Panc1 (cell line): ENCODE measurements at places on chromosomes 5 and 9. TPM values are rescaled to one million over a fixed set of nuclear protein-coding genes. Genes with fewer than 3 reads are reported as not detected.
A peak's percentile ranks its signal among the peaks of the same experiment; 100 is the strongest.

Gene GMCL2
- total RNA-seq, result not detected

Gene IFNB1
- not detected for total RNA-seq

GRCh38 chr5:132199116-132199680, 28.5 kb downstream of the P4HA2 start:
- no peak for DNase-seq
- H3K27ac ChIP-seq, result no peak overlapping the region
- no peak overlapping the region for H3K4me3 ChIP-seq
- H3K36me3 ChIP-seq, result no peaks in the 10 kb centered on the region
- H3K4me1 ChIP-seq, result no peaks in the 10 kb centered on the region

DNA sequence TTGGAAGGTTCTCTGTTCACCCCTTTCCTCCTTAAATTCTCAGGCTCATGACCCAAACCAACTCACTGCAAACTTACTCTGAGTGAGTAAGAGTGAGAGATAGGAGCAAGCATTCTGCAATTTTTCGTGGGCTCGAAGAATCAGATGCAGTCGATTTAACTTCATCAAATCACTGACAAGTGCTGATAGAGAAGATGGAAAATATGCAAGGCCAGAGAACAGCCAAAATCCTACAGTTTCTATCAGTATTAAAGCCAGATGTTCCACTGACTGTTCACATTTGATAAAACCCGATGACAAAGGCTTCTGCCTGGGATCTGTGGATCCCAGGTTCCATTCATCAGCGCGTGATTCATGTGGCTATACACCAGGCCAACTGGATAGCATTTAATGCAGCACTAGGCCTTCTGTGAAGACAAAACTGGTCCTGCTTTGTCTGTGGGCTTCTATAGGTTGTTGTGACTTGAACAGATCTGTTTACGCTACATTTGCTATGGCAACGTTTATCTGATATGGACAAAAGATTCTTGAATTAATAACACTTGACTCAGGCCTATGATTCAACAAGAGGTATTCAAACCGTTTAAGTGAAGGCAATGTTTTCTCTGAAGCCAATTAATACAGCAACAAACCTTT, 251.2 kb downstream of the NFIB start:
- H3K36me3 ChIP-seq, result no peaks in the 10 kb centered on the region
- H3K27me3 ChIP-seq, result no peaks in the 10 kb centered on the region
- H3K4me3 ChIP-seq, result no peak overlapping the region
- no peak overlapping the region for H3K27ac ChIP-seq
- H3K4me1 ChIP-seq, result no peaks in the 10 kb centered on the region

DNA sequence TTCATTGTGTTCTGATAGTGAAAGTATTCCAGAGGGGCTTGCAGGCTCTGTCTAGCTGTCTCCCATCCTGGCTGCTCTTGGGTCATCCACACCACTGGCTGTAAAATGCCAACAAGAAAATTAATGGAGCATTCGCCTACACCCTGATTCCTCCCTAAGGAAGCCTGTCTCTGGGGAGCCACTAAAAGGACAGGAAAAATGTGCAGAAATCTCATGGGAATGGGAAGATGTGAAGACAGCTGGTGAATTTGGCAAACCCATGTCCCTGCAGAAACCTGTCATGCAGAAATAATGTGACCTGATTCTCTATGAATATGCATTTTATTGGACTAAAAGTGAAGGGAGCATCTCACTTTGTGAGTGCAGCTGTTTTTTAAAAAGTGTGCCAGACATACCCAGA, 265.6 kb downstream of the TUSC1 start:
- H3K27ac ChIP-seq, result no peak overlapping the region
- no peaks in the 10 kb centered on the region for H3K27me3 ChIP-seq
- H3K4me1 ChIP-seq, result no peaks in the 10 kb centered on the region
- no peak overlapping the region for H3K4me3 ChIP-seq
- H3K36me3 ChIP-seq, result no peaks in the 10 kb centered on the region

DNA sequence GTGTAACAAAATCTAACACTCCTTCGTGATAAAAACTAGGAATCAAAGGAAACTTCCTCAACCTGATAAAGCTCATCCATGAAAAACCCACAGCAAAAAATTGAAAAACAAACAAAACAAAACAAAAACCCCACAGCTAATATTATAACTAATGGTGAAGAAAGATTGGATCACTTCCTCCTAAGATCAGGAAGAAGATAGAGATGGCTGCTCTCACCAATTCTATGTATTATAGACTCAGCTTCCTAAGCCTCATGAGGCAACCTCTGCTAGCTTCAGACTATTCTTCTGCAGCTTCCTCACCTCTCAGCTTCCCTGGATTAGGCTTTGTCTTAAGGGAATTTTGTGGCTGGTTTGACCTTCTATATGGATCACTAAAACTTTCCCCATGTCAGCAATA, 40.1 kb downstream of the PHAX start:
- H3K4me1 ChIP-seq, result no peaks in the 10 kb centered on the region
- no peaks in the 10 kb centered on the region for H3K27me3 ChIP-seq
- H3K4me3 ChIP-seq, result no peak overlapping the region
- H3K36me3 ChIP-seq, result no peaks in the 10 kb centered on the region

DNA sequence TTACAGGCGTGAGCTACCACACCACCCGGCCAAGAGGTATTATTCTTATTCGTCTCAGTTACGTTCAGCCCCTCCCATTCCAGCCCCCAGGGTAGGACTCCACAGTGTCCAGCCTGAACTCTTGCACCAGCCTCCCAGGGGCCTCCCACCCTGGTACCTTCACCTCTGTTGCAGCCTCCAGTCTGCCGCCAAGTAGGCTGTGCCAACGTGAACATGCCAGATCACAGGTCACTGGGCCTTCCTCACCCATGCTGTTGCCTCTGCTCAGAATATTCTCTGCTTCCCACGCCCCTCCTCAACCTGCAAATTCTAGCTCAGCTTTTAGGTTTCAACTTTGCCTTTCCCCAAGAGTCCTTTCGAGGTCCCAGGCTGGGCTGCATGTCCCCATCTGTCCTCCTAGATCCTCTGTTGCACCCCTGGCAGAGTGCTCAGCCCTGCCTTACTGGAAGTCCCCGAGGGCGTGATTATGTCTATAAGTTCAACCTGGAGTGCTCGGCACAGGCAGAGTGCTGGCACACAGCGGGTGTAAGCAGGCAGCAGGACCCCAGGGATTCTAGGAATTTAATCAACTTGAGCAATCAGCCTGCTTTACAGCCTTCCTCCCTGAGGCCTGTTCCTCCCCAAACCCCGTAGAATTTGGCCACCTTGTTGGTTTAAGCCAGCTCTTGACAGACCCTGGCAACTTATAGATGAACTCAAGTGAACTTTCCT, 13.1 kb upstream of the STXBP1 start:
- peaks cover 18% of the 10 kb centered on the region for H3K4me1 ChIP-seq
- H3K36me3 ChIP-seq, result no peaks in the 10 kb centered on the region
- no peaks in the 10 kb centered on the region for H3K27me3 ChIP-seq
- no peak for DNase-seq
- H3K27ac ChIP-seq, result peak overlapping the region; percentile 63

DNA sequence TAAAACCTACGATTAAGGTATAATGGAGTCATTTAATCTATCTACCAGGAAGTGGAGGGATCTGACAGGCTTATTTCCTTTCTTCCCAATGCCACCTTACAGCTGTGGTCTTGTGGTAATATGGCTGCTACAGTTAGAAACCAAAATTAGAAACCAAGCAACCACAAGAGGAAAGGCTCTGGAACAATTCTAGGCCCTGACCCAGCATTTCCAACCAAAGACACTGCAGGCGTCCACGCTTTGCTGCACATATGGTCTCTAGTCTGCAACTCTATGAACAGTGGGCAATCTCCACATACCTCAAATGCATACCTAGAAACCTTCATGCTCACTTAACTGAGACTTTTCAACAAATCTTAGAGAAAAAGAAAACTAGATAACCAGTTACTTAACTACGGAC, 339.1 kb downstream of the NFIB start:
- H3K27me3 ChIP-seq, result no peaks in the 10 kb centered on the region
- H3K36me3 ChIP-seq, result no peaks in the 10 kb centered on the region
- H3K4me3 ChIP-seq, result no peak overlapping the region

DNA sequence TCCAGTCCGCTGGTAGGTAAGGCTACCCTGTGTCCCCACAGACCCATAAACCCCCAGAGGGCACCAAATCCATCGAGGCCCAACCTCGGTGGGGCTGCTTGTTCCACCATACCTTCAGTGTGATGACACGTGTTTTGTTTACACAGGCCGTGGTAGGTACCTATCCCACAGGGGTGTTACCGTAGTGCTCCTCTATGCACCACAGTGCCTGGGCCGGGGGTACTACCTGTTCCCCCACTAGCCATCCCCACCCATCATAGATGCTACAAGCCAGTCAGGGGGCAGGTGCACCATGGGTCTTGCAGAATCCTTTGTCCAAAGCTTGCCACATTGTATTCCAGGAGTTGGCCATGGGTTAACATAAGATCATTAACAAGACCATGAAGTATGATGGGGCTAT, 796.2 kb downstream of the EFNA5 start:
- H3K27me3 ChIP-seq, result no peaks in the 10 kb centered on the region
- no peaks in the 10 kb centered on the region for H3K4me1 ChIP-seq
- H3K27ac ChIP-seq, result no peak overlapping the region
- H3K36me3 ChIP-seq, result no peaks in the 10 kb centered on the region
